Osteocyte (in vitro differentiated cells): ENCODE measurements at places on chromosomes 5 and 9. TPM values are rescaled to one million over a fixed set of nuclear protein-coding genes. Genes with fewer than 3 reads are reported as not detected.

DNA sequence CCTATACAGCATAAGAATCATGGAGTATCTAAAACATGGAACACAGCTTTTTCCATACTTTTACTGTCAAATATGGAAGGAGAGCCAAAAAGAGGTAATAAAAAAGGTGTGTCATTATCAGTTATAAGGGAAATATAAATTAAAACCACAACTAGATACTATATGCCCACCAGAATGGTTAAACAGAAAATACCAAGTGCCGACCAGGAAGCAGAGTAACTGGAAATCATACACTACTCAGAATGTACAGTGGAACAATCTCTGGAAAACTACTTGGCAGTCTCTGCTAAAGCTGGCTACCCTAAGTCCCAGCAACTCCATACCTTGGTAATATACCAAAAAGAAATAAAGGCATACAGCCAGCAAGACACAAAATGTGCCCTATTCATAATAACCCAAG lies 2.4 kb downstream of the PAIP1 start:
- no peak for DNase-seq

- DNase-seq, result no peak
These were observed 1511.1 kb downstream of the EFNA5 start for GRCh38 chr5:106159616-106160015.

DNA sequence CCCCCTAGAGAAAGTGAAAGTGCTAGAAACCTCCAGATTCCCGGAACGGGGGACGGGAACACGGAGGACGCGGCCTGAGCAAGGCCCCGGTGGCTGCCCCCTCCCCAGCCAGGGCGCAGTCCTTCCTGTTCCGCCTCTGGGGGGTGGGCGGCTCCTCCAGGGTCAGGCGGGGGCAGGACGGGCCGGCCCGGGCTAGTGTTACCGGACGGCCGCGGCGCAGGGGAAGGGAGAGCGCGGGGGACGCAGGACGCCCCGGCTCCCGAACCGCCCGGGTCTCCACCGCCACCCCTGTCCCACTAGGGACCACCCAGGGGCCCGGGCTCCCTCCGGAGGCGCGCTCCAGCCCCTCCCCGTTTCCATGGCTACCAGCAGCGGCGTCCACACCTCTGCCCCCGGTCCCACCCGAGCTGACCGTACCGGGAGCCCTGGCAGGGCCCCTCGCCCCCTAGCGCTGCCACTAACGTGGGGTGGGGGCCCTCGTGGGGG lies 579 bp downstream of the SLC12A7 start:
- no peak for DNase-seq

GRCh38 chr5:170293273-170293672 lies 4.3 kb downstream of the LCP2 start:
- no peak for DNase-seq

- DNase-seq, result no peak
These were observed 296.5 kb upstream of the ITGA1 start for GRCh38 chr5:52491071-52491787.

DNA sequence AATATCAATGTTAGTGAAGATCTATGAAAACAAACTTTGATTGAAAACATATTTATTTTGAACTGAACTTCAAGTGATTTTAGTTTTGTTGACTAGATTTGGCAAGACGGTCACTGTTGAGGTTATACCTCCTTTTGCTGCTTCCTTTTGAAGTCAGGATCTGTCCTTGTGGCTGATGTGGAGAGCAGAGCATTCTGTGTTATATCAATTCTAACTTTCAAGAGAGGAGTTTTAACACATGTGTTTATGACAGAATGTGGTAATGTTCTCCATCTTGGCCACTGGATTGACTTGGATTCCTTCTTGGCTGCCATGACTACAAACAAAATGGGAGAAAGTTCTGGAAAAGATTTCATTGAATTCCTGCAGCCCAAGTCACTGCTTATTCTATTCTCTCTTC lies 104.0 kb upstream of the ACTBL2 start:
- no peak for DNase-seq

GRCh38 chr5:175508896-175509295 lies 30.5 kb downstream of the SFXN1 start:
- no peak for DNase-seq

- no peak for DNase-seq
These were observed 85.2 kb downstream of the RASGRF2 start for GRCh38 chr5:81045389-81045807.

DNA sequence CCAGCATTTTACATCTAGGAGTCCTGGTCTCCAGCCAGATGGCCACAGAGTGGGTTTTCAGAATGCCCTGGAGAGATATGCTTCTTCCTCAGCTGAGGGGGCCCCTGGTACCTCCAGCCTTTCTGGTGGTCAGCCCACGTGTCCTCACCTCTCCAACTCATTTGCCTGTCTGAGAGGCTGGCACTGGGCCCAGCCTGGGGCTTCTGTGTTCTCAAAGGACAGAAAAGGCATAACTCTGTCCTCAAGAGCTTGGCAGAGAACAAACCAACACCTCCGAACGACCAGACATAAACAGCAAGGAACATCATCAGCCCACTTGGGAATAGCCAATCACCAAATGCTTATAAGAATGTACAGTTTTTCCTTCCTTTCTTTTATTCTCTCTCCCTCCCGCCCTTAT lies 17.1 kb downstream of the ENG start:
- DNase-seq, result no peak

Gene SLC6A19
- total RNA-seq, result not detected in 2 replicates

Gene GALNT12
- not detected in 2 replicates for total RNA-seq

Gene PCDHGC5
- 1.4 and 1.9 TPM in 2 replicates for total RNA-seq
